Activated T-helper 9 cell treated with anti-CD3 and anti-CD28 coated beads, Interleukin-2, amount 50 U/mL, for 16 hours (primary cell): ENCODE measurements at places on chromosomes 2 and 18.

DNA sequence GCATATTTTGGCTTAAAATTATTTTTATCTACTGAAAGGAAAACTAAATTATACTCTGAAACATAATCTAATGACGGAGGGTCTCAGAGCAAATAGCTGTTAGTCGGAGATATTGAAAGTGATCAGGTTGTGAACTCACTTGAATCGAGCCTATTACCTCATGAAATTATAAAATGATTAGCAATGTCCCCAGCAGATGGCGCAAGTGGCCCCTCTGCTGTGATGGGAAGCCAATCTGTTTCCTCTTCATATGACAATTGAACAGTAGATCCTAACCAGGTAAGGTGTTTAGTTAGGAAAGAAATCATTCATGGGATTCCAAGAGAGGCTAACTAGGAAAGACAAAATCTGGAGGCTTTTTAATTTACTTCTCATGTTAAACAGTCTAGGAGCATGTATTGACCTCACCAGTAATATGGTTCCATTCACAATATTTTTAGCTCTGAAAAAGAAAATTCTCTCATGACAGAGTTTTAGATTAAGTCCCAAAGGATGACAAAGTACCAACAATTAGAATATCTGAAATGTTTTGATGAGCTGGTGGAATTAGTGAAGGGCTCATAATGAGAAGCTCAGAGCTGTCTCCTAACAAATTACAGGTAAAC lies 29.9 kb upstream of the MPPE1 start:
- DNase-seq: peak; percentile 53

- no peak for DNase-seq
These were observed 614 bp upstream of the FKBP1B start for GRCh38 chr2:24048769-24049484.

- DNase-seq: no peak
These were observed 17.0 kb downstream of the WDPCP start for GRCh38 chr2:63571291-63571690.

- no peak for DNase-seq
These were observed 120.6 kb upstream of the UGP2 start for GRCh38 chr2:63721082-63721424.

- no peak for DNase-seq
These were observed 130.1 kb upstream of the PIEZO2 start for GRCh38 chr18:11279461-11279860.

GRCh38 chr2:85830645-85831044 lies 58.1 kb downstream of the ST3GAL5 start:
- no peak for DNase-seq

- DNase-seq: no peak
These were observed 59.1 kb upstream of the TMEM178A start for GRCh38 chr2:39606585-39606984.

DNA sequence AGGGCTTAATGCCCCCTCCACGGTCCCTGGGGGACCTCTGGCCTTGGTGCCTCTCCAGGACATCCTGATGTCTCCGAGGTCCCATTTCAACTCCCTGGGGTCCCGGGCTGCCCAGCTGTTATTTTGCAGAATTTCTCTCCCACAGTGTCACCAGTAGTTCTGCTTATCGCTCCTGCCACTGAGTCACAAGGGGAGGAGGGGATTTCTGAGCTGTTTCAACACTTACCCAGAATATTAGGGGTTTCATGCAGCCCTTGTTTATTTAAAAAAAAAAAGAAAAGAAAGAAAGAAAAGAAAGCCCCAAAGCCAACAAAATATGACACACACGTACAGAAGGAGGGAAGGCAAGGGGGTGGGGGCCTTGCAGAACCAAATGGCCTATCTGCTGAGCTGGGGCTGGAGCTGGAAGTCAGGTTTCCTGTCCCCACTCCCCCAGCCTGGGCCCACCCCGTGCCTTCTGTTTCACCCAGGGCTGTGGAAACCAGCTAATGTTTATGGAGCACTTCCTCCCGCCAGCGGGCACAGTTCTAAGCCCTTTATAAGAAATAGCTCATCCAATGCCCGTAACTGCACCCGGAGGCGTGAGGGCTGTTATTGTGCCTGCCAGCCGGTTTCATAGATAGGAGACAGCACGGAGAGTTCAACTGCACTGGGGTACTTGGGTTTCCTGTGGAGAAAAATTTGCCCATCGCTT lies 8.4 kb upstream of the ARID5A start:
- DNase-seq: peak; percentile 62

GRCh38 chr2:197838036-197838435 lies 33.6 kb downstream of the PLCL1 start:
- no peak for DNase-seq

- no peak for DNase-seq
These were observed 132.2 kb downstream of the DOCK10 start for GRCh38 chr2:224909885-224910573.

- DNase-seq: no peak
These were observed 294.2 kb upstream of the HNMT start for GRCh38 chr2:137670111-137670510.

DNA sequence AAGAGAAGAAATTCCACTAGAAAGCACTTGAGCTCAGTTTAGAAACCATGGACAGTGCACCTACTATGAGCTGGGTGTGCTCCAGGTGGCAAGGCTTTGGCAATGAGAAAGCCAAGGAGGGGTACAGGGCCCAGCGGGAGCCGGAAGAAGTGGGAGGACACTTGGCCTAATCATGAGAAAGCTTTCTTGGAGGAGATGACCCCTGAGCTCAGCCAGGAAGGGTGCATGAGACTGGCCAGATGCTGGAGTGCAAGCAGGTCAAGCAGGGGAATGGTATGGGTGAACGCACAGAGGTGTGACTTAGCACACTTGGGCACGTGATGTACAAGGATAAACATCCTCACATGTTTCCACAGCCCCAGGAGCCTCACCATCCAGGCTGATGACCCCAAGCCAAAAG lies 97.2 kb upstream of the GLI2 start:
- no peak for DNase-seq

DNA sequence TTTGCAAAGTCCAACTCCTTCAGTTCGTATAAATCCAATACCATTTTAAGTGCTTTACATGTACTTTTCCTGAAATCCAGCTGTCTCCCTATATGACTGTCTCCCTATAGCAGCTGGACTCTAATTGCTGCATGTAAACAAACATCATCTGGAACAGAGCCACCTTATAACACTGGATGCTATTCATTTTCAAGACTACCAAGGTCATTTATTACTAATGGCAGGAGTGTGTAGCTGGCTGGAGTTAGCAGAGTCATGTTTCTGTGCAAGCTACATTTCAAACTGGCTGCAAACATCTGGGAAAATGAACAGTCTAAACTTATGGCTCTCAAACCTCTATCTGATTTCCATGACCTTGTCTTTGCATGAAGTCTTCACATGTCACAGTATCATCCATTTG lies 575.2 kb downstream of the PIK3C3 start:
- DNase-seq: no peak

DNA sequence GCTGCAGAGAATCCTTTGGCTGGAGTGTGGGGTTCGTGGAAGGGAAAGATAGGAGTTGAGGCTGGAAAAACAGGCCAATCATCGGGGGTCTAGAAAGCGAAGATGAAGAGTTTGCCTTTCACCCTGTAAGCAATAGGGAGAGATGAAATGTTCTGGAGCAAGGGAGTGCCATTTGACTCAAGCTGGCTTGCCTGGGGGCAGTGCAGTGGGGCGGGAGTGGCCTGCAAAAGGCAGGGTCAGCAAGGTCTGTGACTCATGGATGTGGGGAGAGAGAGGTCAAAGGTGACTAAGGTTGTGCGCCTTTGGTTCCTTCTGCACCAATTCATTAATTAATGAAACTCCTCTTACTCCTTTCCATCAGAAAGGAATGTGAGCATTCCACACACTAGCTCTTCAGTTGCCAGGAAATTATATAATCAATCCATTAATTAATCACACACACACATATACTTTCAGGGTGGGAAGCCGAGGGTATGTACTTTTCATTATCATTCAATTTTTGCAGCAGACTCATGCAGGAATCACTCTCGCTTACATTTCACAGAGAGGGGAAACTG lies 227.6 kb downstream of the MYCN start:
- DNase-seq: no peak

GRCh38 chr2:202757339-202757738 lies 114.2 kb downstream of the ICA1L start:
- DNase-seq: no peak

GRCh38 chr2:24351981-24352380 lies 8.4 kb downstream of the ITSN2 start:
- no peak for DNase-seq

GRCh38 chr2:231483398-231484329 lies 19.4 kb upstream of the NCL start:
- DNase-seq: no peak

- no peak for DNase-seq
These were observed 3.2 kb downstream of the NOSTRIN start for GRCh38 chr2:168805615-168806014.
